Breast epithelium (tissue), 4 donors: ENCODE measurements at places on chromosomes 7 and 10. TPM values are rescaled to one million over a fixed set of nuclear protein-coding genes. Genes with fewer than 3 reads are reported as not detected.

DNA sequence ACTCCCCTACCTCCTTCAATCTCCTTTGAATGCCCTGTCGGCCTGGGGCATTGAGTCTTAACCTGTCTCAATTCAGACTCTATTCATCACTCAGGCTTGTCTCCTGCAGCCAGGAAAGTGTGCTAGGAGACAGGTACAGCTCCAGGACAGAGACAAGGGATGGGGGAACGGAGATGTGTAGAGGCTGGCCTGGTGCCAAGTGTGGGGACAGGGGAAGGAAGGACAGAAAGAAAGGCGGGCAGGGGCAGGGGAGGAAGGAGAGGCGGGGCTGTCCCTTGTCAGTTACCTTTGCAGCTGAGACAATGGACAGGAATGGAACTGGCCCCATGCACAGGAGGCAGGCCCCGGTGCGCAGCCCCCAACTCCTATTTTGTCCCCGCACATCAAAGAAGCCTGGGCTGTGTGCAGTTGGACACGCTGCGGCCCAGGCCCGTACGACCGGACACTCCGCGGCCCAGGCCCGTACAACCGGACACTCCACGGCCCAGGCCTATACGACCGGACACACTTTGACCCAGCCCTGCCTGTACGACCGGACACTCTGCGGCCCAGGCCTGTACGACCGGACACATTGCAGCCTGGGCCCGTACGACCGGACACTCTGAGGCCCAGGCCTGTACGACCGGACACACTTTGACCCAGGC, 36.9 kb downstream of the CHST15 start:
- H3K4me1 ChIP-seq: no peaks in the 10 kb centered on the region
- H3K36me3 ChIP-seq: no peaks in the 10 kb centered on the region
- no peak overlapping the region for H3K4me3 ChIP-seq
- no peak overlapping the region for H3K27ac ChIP-seq
- DNase-seq: no peak
- no peaks in the 10 kb centered on the region for H3K27me3 ChIP-seq

DNA sequence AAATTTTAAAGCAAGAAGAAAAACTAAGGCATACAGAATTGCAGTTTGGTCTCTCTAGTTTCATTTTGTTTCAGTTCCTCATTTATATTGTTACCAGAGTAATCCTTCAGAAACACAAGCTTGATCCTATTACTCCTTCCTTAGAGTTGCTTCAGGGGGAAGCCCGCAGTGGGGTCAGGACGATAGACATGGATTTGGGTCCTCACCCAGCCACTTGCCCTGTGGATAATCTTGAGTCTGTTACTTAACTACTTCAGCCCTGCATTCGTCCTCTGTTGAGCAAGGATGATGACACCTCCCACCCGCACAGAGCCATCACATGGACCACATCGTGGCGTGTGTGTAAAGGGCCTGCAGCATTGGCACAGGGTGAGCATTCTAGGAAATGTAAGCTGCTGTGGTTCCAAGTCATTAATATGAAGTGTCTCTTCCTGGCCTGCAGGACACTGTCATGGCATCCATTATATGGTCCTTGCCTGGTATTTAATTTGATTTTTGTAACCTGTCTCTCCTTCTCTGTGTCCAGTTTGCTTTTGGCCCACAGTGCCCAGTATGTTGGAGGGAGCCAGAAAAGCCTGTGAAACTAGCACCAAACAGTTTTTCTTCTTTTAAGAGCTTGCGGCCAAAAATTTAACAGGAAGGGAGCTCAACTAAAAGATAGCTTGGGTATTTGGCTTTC, 111.2 kb downstream of the EEPD1 start:
- DNase-seq: no peak
- no peak overlapping the region for H3K4me3 ChIP-seq
- H3K4me1 ChIP-seq: peaks cover 10% of the 10 kb centered on the region
- H3K27ac ChIP-seq: no peak overlapping the region

DNA sequence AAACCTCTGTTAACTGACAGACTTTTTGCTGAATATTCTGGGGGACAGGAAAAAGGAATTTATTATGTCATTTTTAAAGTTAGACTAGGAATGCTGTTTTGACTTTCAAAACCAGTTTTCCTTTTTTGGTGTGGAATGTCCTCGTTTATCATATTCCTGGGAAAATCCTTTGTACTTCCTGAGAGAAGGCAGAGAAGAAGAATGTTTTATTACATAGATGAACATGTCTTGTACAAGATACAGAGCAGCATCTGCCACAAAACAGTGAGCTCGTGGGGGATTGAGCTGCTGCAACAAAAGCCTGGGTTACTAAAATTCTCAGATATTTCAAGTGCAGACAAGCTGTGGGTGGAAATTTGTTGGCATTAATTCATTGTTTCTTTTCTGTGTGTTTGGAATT, 20.2 kb downstream of the MCU start:
- H3K4me1 ChIP-seq: no peaks in the 10 kb centered on the region
- H3K4me3 ChIP-seq: no peak overlapping the region
- no peaks in the 10 kb centered on the region for H3K27me3 ChIP-seq

GRCh38 chr10:110631934-110632333, 12.2 kb upstream of the RBM20 start:
- no peaks in the 10 kb centered on the region for H3K4me1 ChIP-seq
- no peak for DNase-seq
- no peak overlapping the region for H3K4me3 ChIP-seq
- H3K27ac ChIP-seq: no peak overlapping the region
- no peaks in the 10 kb centered on the region for H3K36me3 ChIP-seq

DNA sequence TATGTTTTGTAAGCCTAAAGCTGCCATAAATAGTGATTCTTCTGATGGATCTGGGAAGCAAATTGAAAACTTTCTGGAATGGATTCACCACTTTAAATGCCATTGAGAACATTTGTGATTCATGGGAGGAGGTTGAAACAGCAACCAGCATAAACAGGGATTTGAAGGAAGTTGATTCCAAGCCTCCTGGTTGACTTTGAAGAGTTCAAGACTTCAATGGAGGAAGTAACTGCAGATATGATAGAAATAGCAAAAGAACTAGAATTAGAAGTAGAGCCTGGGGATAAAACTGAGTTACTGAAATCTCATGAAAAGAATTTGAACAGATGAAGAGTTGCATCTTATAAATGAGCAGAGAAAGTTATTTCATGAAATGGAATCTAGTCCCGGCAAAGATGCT, 99.2 kb downstream of the LRRC4 start:
- H3K27me3 ChIP-seq: no peaks in the 10 kb centered on the region
- no peak overlapping the region for H3K27ac ChIP-seq
- no peaks in the 10 kb centered on the region for H3K4me1 ChIP-seq
- H3K36me3 ChIP-seq: no peaks in the 10 kb centered on the region
- no peak overlapping the region for H3K4me3 ChIP-seq
- no peak for DNase-seq

Gene PAX2
- total RNA-seq: not detected
